ENCODE measurements at places on chromosomes 12 and 14.

GRCh38 chr14:39322807-39323206 is 89.1 kb downstream of the MIA2 start:
- no peak for DNase-seq

GRCh38 chr14:74618078-74618952 is 6.3 kb upstream of the LTBP2 start:
- peak; percentile 69 for DNase-seq

DNA sequence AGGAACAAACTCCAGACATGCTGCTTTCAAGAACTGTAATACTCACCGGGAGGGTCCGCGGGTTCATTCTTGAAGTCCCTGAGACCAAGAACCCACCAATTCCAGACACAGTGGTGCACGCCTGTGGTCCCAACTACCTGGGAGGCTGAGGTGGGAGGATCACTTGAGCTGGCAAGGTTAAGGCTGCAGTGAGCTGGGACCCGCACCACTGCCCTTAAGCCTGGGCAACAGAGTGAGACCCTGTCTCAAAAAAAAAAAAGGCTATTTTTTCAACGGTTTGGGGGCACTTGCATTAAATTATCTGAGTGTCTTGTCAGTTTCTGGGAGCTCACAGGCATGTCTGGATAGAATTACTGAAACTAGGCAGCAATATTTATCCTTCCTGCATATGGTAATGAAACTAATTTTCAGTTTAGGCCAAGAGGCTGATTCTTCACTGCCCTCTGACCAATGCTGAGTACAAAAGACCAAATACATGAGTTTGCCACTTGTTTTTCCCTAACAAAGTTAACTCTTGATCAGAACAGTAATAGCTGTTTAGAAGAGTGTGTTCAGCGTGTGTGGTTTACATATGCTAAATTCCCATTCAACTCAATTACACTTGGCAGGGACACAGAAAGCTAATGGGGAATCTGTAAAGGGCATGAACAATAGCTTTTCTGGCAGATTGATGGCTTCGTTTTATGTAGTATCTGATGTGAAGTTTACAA is 65.8 kb upstream of the RASSF3 start:
- DNase-seq, result no peak

DNA sequence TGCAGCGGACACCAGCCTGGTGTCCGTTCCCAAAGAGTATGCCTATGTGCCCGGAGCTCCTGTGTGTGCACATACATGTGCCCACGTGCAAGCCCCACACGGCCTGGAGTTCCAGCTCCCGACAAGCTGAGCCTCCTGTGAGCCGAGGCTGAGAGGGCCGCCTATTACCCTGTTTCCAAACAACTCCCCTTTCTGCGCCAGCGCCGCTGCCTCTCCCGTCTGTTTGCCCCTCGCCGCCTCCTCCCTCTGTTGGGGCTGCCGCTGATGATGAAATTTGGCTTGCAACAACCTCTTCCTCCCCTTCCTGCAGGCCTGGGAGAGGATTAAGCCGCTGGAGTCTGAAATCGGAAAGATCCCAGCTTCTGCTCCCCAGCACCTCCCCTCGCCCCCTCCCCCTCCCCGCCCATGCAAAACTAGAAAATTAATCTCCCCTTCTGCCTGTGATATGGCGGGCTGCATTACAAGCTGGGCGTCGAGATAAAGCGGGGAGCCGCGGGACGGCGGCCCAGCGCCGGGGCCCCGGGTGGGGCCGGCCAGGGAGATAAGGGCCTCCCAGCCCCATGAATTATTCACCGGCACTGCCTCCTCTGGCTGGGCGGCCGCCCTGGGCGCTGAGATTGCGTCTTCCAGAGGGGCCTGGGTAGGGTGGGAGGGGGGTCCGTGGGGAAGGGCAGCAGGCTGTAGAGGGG is 6.8 kb upstream of the ASIC1 start:
- no peak for DNase-seq

GRCh38 chr14:60303745-60304144 is 54.7 kb downstream of the PPM1A start:
- no peak for DNase-seq

DNA sequence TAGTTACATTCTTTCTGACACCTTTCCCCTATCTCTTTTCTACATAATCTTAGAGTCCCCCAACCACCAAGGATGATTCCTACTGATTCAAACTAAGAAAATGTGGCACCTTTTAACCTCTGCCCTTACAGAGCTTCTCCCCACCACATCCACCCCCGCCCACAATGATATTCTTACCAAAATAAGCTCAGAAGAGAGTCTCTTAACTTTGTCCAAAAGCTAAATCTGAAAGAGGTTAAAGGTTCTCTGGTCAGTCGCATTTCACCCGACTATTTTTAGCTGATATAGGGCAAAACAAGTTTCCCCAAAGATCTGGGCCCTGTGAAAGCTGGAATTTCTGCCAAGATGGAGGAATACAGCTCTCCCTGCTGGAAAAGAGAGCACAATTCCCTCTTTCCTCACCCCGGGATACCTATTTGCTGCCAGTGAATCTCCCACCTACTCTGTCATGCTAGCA is 128.6 kb downstream of the ZFP36L1 start:
- DNase-seq, result no peak

DNA sequence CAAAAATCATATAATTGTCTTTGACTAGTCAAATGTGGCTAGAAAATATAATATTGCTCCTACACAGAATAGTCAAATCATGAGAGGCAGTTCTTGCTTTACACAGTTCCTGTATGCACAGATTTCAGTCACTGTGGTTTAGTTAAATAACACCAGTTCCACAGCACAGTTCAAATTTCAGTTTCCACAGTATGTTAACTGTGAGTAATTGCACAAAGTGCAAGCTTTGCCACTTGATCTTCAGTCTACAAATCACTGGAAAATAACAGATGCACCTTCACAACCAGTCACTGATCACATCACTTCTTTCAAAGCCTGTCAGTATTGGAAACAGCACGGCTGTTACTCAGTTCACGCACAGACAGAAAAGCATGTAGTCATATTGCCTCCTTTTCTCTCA is 38.7 kb downstream of the KCNH5 start:
- DNase-seq, result no peak

- no peak for DNase-seq
These were observed 153.0 kb downstream of the MYRFL start for GRCh38 chr12:69978020-69978419.

DNA sequence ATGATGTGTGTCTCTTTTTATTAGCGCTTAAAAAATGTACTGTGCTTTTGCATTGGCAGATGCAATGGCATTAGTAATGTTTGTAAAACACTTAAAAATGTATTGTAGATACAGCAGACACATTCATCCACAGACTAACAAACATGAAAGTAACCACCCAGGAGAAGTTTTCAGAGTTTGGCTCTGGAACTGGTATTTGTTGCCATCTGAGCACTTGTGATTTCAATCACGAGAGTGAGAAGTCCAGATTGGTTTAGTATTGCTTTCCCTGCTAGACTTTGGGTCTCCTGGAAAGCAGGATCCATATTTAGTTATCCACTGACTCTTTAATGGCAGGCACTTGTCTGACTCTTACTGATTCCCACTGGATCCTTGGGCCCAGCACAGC is 13.2 kb downstream of the RASSF8 start:
- no peak for DNase-seq

- no peak for DNase-seq
These were observed 2.3 kb downstream of the ERO1A start for GRCh38 chr14:52693036-52693435.

- DNase-seq, result peak; percentile 2
These were observed at the start of gene PAWR for GRCh38 chr12:79690638-79691510. PAWR (minus strand) TSS chr12:79690964; CDS start chr12:79690244, 720 bp downstream.

DNA sequence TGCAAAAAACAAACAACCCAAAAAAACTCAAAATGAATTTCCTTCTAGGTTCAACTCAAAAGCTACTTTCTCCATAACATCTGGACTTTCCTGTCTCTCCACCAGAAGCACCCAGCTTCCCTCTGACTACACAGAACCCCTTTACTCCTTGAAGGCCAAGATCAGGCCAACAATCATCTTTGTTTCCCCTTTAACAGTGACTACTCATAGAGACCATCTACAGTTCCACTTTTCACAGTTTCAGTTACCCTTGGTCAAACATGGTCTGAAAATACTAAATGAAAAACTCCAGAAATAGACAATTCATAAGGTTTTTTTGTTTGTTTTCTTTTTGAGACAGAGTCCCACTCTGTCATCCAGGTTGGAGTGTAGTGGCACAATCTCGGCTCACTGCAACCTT is 11.8 kb downstream of the GCH1 start:
- DNase-seq, result no peak

DNA sequence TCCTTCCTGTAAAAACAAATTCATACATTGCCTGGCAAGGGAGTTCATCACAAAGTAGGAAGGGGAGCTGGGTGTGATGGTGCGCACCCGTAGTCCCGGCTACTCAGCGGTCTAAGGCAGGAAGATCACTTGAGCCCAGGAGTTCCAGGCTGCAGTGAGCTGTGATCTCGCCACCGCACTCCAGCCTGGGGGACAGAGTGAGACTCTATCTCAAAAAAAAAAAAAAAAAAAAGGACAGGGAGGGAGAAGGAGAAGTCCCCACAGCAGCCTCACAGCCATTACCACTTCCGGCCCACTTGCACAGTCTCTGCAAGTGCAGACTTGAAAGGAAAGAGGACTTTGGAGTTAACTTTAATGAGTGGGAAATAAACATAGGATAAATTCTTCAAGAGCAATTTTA is 121.0 kb downstream of the FBXL14 start:
- no peak for DNase-seq

GRCh38 chr14:37091651-37092050 is 80.8 kb downstream of the SLC25A21 start:
- DNase-seq, result no peak

Data from stimulated activated CD8-positive, alpha-beta memory T cell treated with anti-CD3 and anti-CD28 coated beads, Interleukin-12 subunit alpha, Interleukin-12 subunit beta, amount 100 ng/mL, for 4 hours (primary cell).